Ascending aorta (tissue), 2 donors: ENCODE measurements at places on chromosomes 1 and 21. TPM values are rescaled to one million over a fixed set of nuclear protein-coding genes. Genes with fewer than 3 reads are reported as not detected.
A peak's percentile ranks its signal among the peaks of the same experiment; 100 is the strongest.

The C1orf56 gene
- total RNA-seq, result 11.4 TPM

DNA sequence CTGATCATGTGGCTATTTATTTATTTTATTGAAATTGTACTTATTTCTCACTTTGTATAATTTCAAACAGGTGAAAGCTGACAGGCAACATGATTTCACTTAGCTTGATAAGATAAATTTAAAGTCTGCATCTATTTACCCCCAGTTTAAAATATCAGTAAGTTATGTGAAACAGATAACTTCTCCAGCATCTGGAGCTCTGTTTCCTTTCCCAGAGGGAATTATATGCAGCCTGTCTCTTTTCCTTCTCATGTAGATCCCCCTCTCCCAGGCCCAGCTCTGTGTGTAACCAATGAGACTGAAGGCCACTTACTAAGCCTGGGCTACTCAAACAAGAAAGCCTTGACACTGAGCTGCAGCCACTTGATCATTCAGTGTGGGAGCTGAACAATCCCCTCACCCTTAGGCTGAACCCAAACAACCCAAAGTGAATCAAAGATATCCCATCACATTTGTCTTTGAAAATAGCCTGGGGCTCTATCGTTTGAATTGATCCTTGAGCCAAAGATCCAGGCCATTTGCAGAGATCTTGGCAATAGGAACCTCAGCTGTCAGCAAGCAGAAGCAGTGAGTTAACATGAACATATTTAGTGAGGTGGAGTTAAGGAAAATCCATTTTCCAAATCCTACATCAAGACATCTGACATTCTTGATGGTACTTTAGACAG lies 383.9 kb downstream of the TGFB2 start:
- no peaks in the 10 kb centered on the region for H3K27me3 ChIP-seq
- no peak overlapping the region for H3K27ac ChIP-seq
- H3K36me3 ChIP-seq, result no peaks in the 10 kb centered on the region
- DNase-seq, result no peak
- H3K4me3 ChIP-seq, result no peak overlapping the region

The SLC45A1 gene
- 3.2 TPM for total RNA-seq

DNA sequence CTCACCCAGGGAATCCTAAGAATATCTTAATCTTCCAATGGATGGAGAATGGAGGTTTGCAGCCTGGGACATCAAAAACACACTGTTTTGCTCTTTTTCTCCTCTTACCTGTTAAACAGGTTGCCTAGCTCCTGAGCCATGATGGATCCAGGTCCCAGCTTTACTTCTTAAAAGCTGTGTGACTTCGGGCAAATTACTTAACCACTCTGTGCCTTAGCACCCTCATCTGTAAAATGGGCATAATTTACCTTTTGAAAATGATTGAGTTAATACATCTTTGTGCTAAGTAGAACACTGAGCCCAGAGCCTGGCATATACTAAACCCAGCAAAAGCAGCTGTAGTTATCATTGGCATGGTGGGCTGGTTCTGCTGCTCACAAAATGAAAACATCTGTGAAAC lies 10.2 kb downstream of the COQ8A start:
- DNase-seq, result no peak
- no peaks in the 10 kb centered on the region for H3K27me3 ChIP-seq
- H3K4me1 ChIP-seq, result no peaks in the 10 kb centered on the region
- no peak overlapping the region for H3K4me3 ChIP-seq
- H3K27ac ChIP-seq, result no peak overlapping the region

The AMY1A gene
- total RNA-seq, result not detected

DNA sequence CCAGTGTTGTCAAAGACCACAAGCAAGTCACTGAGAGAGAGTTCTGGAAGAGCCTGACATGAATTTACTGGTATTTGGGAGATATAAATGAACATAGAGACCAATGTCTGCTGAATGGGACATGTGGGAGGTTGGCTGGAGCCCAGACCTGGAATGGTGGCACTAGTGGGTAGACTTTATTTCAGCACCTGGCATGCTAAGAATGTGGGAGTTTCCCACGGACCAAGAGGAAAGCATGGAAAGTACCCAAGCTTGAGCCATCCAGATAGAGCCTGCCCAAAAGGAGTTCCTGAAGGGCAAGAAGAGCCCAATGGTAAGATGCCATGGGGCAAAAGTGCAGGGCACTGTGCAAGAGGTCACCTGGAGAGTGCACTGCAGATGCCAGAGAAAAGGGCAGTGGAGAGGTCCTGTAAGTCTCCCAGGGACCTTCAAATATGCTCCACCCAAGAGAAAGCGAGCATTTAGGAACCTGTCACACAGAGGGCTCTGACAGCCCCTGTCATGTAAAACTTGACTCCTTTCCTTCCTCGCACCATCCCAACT lies 8.1 kb upstream of the ZNF687 start:
- no peak for DNase-seq
- no peak overlapping the region for H3K27ac ChIP-seq

DNA sequence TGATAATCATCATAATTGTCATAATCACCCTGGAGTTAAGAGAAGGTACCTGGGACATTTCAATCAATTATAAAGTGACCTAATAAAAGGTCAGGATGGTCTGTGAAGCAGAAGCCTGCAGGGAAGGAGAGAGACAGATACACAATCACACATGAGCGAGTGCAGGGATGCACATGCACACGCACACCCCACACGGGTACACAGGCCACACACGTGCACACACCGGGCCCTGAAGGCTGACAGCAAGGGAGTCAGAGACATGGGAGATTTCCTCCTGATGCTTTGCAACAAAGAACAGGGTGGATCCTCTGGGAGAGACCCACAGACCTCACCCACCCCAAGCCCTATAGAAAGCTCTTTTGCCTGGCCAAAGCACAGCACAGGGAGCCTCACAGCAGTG lies 82.3 kb upstream of the ZC3H12A start:
- no peaks in the 10 kb centered on the region for H3K36me3 ChIP-seq
- no peaks in the 10 kb centered on the region for H3K27me3 ChIP-seq
- DNase-seq, result no peak
- H3K27ac ChIP-seq, result no peak overlapping the region

DNA sequence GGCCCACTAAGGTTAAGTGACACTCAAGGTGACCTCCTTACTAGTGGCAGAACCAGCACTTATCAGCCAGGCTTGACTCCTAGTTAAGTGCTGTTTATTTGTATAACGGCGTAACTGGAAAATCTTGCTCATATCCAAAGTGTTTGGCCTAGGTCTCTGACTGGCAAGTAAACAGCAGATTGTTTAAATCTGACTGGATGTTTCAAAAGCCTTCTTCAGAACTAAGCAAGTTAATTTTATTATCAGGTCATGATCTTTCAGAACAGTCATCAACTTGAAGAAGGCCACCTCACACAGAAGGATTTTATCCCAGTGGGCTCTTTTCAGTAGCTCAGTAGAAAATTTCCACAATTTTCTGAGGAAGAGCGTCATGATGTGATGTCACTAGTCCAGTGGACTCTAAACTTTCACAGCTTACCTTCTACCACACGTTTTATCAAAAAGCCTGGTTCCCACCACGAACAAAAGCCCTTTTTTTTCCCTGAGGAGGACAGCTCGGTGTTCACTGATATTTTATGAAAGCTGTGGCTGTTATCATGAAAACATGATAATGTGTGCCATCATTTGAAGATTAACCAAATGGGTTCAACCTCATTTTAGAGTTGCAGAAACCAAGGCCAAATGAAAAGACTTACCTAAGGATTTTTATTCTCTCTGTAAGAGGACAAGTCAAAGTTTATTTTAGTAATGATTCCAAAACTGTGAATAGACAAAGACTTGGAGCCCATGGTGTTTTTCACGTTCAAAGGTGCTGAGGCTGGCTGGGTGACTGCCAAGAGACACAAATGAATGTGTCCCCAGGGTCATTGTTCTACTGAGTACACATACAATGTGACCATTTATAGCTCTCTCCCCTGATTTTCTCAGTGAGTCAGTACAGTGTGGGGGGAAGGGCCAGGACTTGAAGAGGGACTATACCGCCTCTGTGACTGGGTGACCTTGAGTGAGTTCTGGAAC lies 9.1 kb downstream of the SGIP1 start:
- DNase-seq, result peak; percentile 93
- H3K4me1 ChIP-seq, result peaks cover 55% of the 10 kb centered on the region
- H3K27ac ChIP-seq, result peak overlapping the region; percentile 84
- no peaks in the 10 kb centered on the region for H3K27me3 ChIP-seq
- no peaks in the 10 kb centered on the region for H3K36me3 ChIP-seq

The TAS1R1 gene
- total RNA-seq, result not detected
